ENCODE measurements at places on chromosomes 1 and 21.

DNA sequence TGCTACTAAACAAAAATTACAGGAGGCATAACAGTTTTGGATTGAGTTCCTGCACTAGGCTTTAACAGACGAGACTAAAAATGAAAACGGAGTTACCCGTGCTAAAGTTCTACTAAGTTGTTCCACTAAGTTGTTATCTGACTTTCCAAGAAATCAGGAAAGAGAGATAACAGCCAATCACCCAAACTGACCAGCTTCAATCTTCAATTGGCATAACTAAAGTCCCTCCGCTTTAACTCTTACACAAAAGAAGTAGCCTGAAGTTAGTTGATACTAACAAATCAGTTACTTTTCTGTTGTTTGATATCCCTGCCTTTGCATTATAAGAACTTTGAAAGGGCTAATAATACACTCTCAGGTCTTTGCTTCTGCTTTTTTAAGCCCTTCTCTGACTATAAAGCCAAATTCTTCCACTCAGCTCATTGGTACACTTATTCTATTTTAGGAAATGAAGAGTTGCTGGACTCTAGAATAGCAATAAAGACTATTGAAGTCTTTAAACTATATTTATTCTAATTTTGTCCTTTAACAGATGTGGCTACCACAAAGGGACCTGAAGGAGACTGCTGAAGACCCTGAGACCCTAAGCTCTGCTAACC, 61.3 kb downstream of the TESK2 start:
- no peak for DNase-seq

- no peak for DNase-seq
Observed at GRCh38 chr21:43191521-43191920, 22.7 kb downstream of the CRYAA start.

DNA sequence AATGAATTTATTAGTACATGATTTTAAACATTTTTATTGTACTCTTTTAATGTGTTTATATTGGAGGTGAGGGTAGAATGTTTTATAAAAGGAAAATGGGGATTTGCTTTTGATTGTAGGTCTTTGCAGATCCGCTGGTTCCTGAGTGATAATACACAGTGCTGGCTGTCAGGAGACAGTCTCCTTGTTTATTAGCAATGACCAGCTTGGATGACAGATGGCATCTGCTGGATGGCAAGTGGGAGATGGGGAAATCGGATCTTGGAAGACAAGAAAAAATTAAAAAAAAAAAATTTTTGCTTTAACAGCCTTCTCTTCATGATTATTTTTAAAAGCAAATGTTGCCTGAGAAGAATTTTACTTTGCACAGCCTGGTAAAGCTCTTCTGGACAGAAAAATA, 4.4 kb upstream of the PHTF1 start:
- DNase-seq = no peak

DNA sequence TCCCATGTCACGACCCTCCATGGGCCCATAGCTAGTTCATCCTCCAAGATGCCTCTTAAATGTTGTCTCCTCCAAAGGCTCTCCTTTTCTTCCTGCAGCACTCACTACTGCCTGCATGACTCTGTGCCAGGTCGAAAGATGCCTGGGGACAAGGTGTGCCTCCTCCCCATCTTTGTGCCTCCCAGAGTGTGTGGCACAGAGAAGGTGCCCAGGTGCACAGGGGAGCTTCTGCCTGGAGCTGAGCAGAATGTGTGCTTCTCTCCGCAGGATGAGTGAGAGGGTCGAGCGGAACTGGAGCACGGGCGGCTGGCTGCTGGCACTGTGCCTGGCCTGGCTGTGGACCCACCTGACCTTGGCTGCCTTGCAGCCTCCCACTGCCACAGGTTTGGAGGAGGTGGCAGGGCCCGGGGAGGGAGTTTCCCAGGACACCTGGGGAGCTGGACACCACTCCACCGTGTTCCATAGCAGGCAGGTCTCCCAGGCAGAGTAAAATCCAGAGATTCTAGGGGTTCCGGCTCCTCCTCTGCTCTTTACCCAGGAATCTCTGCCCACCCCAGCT, 6.9 kb upstream of the PPM1J start:
- DNase-seq = no peak

GRCh38 chr21:32096411-32096810, 182.4 kb downstream of the MIS18A start:
- DNase-seq = peak; percentile 41

GRCh38 chr1:162250004-162250730, 126.5 kb downstream of the SPATA46 start:
- no peak for DNase-seq

DNA sequence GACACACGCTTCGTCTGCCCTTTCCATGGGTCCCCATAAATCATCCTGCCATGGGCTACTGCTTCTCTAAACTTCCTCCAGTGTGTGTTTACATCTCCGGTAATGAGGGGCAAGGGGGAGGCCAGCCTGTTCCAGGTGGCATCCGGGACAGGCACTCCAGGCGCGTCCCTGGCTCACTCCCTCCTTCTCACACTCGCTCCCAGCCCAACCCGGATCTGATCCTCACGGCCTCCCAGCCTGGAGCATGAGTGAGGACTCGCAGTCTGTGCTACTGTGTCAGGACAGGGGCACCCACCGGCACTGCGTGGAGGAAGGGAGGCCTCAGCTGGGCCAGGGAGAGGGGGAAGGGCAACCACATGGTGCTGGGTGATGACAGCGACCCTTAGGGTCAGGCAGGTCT, 225.4 kb downstream of the TRABD2B start:
- no peak for DNase-seq

GRCh38 chr1:205792481-205792881, 17.2 kb upstream of the RAB29 start:
- no peak for DNase-seq

DNA sequence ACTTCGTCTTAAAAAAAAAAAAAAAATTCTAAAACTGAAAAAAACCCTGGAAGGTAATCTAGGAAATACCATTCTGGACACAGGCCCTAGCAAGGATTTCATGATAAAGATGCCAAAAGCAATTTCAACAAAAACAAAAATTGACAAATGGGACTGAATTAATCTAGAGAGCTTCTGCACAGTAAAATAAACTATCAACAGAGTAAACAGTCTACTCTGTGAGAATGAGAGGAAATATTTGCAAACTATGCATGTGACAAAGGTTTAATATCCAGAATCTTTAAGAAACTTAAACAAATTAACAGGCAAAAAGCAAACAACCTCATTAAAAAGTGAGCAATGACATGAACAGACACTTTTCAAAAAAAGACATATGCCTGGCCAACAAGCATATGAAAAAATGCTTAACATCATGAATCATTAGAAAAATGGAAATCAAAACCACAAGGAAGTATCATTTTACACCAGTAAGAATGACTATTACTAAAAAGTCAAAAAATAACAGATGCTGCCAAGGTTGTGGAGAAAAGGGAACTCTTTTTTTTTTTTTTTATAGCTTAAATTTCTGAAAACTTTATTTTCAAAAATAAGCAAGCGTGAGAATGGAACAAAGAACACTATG, 29.4 kb upstream of the RNPC3 start:
- DNase-seq = no peak

DNA sequence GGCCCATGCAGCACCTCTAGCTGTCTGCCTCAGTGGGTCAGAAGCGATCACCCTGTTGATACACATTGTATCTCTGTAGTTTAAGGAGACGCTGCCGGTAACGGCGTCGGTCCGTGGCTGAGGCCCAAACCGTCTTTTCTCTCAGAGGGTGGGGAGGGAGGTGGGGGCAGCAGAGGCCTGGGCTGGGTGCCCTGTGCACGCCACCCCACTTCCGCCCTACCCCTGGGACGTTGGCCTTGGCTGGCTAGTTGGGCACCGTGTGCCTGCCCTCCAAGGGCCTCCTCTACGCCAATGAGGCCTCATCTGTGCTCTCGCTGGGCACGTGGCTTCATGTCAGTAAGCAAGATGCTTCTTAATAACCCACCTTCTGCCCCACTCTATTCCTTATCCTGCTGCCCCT, 9.4 kb downstream of the ZC3H12A start:
- DNase-seq = no peak

- DNase-seq = no peak
Observed at GRCh38 chr1:201504799-201505502, 2.0 kb downstream of the CSRP1 start.

GRCh38 chr1:242002510-242002909, 3.6 kb upstream of the MAP1LC3C start:
- DNase-seq = no peak

DNA sequence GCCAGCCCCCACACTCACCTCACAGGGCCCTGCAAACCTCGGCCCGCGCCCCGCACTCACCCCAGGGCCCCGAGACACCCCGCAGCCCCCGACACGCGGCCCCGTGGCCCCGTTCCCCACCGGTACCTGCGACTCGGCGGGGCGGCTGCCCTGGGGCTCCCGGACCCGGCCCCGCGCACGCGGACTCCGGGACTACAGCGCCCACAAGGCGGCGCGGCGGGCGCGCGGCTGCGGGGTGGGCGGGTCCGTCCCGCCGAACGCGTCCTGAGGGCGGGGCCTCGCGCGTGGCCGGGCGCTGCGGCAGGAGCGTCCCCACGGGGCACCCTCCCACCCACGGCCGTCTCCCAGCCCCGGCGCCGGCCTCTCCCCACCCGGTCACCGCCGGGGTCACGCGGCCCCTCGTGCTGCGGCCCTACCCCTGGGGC, at the start of gene SLC19A1:
SLC19A1 (minus strand) TSS at position 199 of the 425 bp plus-strand sequence. CDS start 4,481 bp downstream, outside the sequence.
- DNase-seq = peak; percentile 56

DNA sequence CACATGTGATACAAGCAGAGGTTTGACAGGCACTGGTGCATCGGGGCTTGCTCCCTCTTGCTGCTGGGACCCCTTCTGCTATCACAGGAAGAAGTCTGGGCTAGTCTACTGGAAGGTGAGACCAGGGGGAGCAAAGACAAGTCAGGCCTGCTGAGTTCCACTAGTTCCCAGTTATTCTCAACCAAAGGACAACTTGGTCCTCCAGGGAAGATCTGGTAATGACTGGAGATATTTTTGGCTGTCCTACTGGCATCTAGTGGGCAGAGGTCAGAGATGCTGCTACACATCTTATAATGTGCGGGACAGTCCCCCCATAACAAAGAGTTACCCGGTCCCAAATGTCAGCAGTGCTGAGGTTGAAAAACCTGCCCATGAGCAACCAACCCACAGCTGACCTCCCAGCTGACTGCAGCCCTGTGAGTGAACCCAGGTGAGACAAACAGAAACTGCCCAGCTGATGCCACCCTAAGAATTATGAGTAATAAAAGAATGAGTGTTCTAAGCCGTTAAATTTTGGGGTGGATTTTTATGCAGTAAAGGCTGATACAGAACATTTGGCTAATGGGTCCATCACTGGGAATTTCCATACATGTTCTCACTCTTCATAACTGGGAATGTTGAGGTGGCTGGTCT, 71.6 kb downstream of the NENF start:
- DNase-seq = no peak
